ENCODE measurements at places on chromosomes 2 and 18.
A peak's percentile ranks its signal among the peaks of the same experiment; 100 is the strongest.

DNA sequence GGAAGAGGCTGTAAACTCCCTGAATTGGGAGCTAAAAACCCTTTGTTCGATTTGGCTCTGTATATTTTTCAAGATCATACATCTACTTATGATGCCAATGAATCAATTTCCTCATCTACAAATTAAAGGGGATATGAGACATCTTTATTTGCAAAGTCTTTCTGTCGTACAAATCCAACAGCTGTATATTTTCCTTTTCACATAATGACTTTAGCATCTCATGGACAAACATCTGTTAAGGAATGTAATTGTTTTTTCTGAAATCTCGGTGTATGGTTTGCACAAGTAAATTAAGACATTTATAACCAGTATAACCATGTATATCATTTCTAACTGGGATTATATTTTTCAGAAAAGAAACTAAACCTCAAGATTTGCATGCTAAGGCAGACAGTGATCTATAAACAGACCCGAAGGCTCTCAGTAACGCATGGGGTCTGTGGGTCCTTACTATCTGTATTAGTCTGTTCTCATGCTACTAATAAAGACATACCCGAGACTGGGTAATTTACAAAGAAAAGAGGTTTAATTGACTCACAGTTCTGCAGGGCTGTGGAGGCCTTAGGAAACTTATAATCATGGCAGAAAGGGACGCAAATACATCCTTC, 130.8 kb downstream of the SLC8A1 start:
- peak; percentile 7 for DNase-seq

- no peak for DNase-seq
These were observed 70.9 kb upstream of the LGALSL start for GRCh38 chr2:64383016-64383591.

- DNase-seq = no peak
These were observed 22.4 kb upstream of the SSB start for GRCh38 chr2:169776252-169776761.

DNA sequence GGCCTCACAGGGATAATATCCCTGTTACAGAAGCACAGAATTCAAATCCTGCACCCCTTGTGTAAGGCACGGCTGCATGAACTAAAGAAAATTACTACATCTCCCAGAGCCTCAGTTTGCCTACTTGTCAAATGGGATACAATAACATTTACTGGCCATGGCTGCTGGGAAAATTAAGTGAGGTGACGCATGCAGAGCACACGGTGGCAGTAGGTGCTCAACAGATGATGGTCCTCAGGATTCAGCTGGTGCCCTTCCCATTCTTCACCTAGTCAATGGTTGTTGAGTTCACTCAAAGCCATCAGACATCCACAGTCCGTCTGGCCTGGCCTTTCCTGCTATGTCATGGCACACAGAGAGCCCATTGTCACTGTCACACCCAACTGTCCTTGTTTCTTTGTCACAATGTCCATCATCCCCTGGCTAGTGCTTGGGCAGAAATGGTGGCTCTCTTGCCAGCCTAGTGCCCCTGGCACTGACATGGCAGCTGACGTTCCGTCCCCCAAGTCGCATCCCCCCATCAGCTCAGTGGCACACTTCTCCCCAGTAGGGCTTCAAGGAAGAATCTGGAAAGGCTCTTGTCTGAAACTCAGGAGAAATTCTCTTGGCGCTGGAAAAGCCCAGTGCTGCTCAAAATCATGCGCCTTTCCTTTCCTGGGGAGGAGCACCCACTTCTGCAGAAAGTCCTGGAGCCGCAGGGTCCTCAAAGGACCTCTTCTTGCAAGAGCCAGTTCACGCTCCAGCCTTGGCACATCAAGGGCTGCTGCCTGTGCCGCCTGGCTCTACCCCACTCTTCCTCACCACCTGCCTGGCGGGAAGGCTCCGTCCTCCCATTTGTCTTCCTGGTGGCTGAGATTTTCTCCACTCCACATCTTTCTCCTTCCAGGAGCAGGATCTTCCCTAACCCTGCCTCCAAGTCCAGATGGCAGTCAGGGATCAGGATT, 55.9 kb upstream of the SLC66A3 start:
- DNase-seq = no peak

DNA sequence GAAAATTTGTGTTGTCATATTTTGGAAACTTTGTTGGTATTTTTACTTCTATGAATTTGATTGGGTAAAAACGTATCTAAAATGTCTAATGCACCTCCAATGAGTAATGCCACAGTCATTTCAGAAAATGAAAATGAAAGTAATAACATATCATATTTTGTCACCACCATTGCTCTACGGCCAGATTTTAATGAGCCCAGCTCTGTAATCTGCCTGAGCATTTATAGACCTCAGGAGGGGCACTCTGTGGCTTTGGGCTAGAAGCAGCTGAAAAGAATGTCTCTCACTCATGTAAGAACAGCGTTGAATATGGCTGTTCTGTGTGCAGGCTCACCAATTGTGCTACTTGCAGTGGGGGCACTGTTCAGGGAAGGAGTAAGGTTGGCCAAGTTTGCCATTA, 32.7 kb upstream of the ABCA12 start:
- DNase-seq = no peak

- DNase-seq = no peak
These were observed 1.0 kb downstream of the HOXD12 start for GRCh38 chr2:176100547-176101140.

DNA sequence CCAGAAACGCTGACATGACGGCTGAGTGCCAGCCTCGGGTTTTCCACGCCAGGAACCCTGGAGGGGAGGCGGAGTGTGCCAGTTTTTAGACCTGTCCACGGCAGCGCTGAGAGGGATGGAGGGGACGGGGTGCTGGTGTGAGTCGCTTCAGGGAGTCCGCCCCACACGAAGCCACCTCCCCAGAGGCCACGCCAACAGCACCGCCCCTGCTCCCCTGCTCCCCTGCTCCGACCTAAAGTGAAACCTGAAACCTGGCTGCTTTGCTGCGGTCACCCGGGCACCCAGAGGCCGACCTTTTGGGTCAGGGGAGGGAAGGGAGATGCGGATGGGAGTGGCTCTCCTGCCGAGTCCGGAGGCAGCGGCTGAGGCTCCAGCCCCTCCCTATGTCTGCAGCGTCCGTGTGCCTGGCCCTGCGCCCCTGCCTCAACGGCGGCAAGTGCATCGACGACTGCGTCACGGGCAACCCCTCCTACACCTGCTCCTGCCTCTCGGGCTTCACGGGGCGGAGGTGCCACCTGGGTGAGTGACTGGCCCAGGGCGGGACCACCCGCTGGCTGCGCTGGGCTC, 38.1 kb downstream of the SNED1 start:
- DNase-seq = peak; percentile 84

- no peak for DNase-seq
These were observed 167.0 kb downstream of the AFF3 start for GRCh38 chr2:99975386-99975785.

GRCh38 chr2:230602562-230603230, 109.9 kb upstream of the CAB39 start:
- peak; percentile 88 for DNase-seq

- peak; percentile 61 for DNase-seq
These were observed 631 bp downstream of the GYPC start for GRCh38 chr2:126656431-126657147.

DNA sequence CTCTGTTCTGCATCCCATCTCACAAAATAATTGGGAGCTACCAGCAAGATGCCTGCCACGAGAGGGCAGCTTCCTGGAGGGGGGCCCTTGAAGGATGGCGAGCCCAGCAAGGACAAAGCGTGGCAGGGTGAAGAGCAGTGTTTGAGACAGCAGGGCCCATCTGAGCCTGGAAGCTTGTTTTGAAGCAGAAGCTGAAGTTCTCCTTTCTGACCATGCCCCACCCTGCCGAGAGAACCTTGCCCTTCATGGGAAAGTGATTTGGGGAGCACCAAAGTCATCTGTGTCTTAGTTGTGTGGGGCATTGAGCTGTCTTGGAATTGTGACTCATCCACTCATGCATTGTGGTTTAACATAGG, 216.3 kb downstream of the BCL11A start:
- DNase-seq = no peak

DNA sequence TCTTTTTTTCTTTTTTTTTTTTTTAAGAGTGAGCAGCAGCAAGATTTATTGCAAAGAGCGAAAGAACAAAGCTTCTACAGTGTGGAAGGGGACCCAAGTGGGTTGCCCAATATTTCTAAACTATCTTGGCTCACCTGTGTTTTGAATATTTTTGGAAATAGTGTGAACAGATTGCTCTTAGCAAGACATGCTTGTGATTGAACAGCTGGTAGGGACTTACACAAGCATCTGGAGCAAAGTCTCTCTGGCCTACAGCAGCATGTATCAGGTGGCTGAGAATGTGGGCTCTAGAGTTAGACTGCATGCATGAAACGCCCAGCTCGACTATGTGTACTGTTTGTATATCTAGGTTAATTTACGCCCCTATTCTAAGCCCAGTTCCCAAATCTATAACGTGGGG, 40.3 kb upstream of the FBXO11 start:
- DNase-seq = no peak

DNA sequence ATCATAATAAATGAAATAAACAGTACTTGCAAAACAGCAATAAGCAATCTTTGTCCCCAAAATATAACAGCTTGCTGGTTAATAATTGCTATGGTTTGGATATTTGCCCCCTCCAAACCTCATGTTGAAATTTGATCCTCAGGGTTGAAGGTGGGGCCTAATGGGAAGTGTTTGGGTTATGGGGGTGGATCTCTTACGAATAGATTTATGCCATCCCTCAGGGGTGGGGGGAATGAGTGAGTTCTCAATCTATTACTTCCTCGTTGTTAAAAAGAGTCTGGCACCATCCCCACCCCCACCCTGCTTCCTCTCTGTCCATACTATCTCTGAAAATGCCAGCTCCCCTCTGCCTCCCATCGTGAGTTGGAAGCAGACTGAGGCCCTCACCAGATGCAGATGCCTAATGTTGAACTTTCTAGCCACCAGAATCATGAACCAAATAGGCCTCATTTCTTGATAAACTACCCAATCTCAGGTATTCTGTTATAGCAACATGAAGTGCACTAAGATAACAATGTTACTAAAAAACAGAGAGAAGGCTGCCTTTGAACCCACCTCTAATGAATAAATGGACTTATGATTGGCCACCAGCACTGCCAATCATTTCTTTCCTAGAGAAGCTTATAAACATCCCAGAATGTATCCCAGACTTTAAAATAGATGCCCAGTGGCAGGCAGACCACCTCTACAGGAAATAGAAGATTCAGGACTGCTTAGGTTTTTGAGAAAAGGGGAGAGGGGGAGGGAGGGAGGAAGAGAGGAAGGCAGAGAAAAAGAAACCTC, 90.1 kb downstream of the ALPK2 start:
- no peak for DNase-seq

DNA sequence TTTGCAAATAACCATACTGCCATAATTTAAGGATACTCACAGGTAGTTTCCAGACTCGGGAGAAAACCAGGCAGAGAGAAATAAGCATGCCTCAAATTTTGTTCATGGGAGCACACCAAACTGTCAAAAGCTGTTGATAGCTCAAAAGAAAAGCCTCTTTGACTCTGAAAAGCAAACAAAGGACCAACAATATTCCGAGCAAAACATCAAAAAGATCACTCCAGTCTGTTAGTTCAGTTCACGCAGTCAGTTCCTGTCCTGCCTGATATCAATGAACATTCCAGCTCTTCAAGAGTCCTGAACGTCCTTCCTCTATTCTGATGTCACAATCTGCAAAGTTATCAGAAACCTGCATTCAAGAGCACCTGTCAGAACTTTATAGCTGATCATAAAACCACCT, 78.7 kb downstream of the RRM2 start:
- no peak for DNase-seq

DNA sequence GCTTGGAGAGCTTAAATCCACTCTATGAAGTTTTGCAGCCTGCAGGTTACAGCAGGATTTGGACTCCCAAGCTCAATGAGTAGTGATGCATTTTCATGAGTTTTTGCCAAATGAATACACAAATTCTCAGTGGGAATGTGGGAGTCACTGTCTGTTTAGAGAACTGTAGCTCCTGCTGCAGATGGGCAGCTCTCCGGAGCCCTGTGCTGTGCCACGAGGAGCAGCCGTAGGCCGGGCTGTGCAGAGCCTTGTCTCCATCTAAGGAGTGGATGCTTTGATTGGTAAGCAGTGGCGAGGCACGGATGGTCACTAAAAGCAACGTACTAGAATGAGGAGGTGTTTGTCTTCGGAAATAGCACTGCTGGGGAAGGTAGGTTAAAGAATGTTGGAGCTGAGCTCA, 96.0 kb upstream of the NFATC1 start:
- DNase-seq = no peak

DNA sequence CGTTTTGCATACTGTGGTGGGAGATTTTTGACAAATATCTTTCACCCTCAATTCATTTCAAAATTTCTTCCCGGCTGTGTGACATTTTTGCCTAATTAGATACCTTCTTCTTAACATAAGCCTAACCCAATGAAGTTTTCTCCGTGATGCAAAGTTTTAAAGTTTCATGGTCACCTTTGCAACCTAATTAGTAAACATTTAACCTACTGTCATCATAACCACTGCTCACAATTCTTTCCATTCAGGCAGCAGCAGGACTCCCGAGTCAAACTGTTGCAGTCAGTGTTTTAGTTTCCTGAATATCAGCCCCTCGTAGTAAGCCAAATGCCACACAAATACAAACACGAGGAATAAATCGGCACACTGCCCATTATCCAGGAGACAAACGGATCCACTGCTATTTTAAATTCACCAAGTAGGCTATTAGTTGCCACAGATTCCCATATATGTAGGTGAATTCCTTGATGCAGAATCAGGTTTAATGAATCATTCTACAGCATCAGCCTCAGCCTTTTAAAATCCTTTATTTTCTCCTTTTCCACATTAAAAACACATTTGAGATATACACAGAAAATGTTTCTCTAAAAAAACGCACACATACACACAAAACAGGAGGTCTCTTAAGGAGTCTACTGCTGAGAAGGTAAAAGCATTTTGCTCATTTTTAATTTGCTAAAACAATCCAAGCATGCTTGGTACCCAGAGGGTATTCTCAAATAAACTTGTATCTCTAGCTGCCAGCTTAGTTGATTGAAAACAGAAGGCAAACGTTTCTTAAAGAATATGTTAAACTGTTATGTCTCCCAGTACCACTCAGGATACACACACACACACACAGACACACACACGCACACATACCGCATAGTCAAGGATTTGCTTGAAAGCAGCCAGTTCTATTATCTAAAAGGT, 106.5 kb upstream of the KCTD1 start:
- DNase-seq = no peak

- DNase-seq = no peak
These were observed 76.1 kb downstream of the SCG2 start for GRCh38 chr2:223526106-223526505.

GRCh38 chr2:233433029-233433428, 78.7 kb downstream of the DGKD start:
- DNase-seq = no peak

DNA sequence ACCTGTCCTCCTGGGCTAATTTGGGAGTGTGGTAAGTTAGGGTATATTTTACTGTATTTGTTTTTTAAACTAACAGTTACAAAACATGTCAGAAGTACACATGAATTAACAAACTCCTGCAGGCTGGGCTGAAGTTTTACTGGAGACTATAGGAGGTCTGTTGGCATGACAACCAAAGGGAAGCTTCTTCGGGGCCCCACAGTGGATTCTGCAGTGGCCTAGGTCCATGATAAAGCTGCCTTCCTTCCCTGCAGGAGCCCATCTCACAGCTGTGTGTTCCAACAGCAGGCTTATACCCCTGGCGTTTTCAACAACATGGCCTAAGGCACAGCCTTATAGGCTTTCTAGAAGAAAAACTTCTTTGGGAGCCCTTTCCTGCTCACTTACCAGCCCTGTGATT, 128.0 kb upstream of the SETBP1 start:
- DNase-seq = no peak
